ENCODE measurements at places on chromosomes 2 and 18. TPM values are rescaled to one million over a fixed set of nuclear protein-coding genes. Genes with fewer than 3 reads are reported as not detected.

The SP9 gene
- not detected for total RNA-seq

The UGT1A4 gene
- not detected for total RNA-seq

The GREB1L gene
- total RNA-seq: 6.0 TPM

The REEP1 gene
- total RNA-seq: 36.3 TPM

The MDH1B gene
- total RNA-seq: 0.93 TPM

The STPG4 gene
- total RNA-seq: 0.75 TPM

The IL36G gene
- total RNA-seq: not detected

The OSR1 gene
- 79.1 TPM for total RNA-seq

The IL1A gene
- total RNA-seq: not detected

The KCNE4 gene
- total RNA-seq: 10.9 TPM

The PMS1 gene
- total RNA-seq: 17.4 TPM

The NR4A2 gene
- total RNA-seq: 62.0 TPM

The SCN3A gene
- total RNA-seq: 2.4 TPM

The LIMS1 gene
- total RNA-seq: 100 TPM

The CRYBA2 gene
- total RNA-seq: not detected

The PDE11A gene
- 0.78 TPM for total RNA-seq

The DUSP2 gene
- 5.7 TPM for total RNA-seq

The KRTCAP3 gene
- total RNA-seq: 2.4 TPM

The PRKAG3 gene
- 0.19 TPM for total RNA-seq

The RFTN2 gene
- 22.2 TPM for total RNA-seq

The WNT10A gene
- total RNA-seq: not detected

The BCL11A gene
- total RNA-seq: 2.0 TPM

The FARSB gene
- 14.6 TPM for total RNA-seq

The RFX8 gene
- 1.0 TPM for total RNA-seq

The ANKRD30B gene
- total RNA-seq: not detected

The SOX11 gene
- total RNA-seq: 0.03 TPM

The RNF144A gene
- total RNA-seq: 27.6 TPM

The APOB gene
- 4.7 TPM for total RNA-seq

The EDAR gene
- not detected for total RNA-seq

All from aorta (tissue), 5 donors.